ENCODE measurements at places on chromosomes 7 and 10. TPM values are rescaled to one million over a fixed set of nuclear protein-coding genes. Genes with fewer than 3 reads are reported as not detected.

Gene RINT1
- polyA plus RNA-seq: 17.9 TPM

Gene TMEM229A
- not detected for polyA plus RNA-seq

Gene JAKMIP3
- not detected for polyA plus RNA-seq

Gene MYL10
- polyA plus RNA-seq: not detected

Gene NPSR1
- not detected for polyA plus RNA-seq

Gene SMKR1
- polyA plus RNA-seq: 5.1 TPM

Gene NRCAM
- polyA plus RNA-seq: 2.1 TPM

Gene PEX1
- polyA plus RNA-seq: 9.7 TPM

Gene TNS3
- polyA plus RNA-seq: not detected

Gene KCNMA1
- not detected for polyA plus RNA-seq

Gene ANXA8L1
- not detected for polyA plus RNA-seq

Gene HYAL4
- not detected for polyA plus RNA-seq

Gene OLAH
- polyA plus RNA-seq: not detected

Gene SLC39A12
- not detected for polyA plus RNA-seq

Gene UCMA
- polyA plus RNA-seq: not detected

DNA sequence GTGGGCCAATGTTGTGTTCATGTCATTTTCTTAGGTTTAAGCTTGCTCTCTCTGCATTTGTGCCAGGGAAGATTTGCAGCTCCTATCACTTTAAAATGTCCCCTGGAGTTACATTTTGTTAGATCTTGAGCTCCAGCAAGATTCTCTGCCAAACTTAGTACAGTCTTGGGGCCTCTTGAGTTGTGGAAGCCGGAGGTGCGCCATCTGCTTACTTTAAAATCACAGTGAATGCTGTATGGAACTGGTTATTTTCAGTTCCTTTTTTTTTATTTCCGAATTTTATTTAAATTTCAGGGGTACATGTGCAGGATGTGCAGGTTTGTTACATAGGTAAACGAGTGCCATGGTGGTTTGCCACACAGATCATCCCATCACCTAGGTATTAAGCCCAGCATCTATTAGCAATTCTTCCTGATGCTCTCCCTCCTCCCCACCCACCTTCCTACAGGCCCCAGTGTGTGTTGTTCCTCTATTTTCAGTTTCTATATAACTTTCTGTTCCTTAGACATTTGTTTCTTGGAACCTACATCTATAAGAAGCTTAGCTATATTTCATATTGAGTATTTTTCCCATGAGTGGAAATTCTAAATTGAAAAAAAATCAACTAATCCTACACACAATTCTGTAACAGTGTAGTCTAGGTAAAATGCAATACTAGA lies 114.4 kb upstream of the CREB5 start:
- DNase-seq: no peak

DNA sequence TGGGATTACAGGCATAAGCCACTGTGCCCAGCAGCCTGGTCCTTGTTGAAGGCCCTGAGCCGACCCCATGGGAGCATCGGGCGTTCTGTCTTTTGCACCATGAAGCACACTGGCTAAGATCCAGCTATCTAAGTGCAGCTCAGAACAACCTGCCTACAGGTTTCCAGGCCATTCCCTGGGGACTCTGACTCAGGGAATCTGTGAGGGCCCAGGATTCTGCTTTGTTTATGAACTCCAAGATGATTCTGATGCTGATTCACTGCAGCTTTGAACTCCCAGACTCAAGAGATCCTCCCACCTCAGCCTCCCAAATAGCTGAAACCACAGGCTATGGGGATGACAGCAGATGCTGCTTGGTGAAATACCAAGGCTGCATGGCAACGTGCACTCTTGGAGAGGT lies 30.2 kb downstream of the NPTX2 start:
- DNase-seq: no peak

- DNase-seq: no peak
Measured at GRCh38 chr10:5543623-5544022, 18.9 kb downstream of the CALML3 start.

DNA sequence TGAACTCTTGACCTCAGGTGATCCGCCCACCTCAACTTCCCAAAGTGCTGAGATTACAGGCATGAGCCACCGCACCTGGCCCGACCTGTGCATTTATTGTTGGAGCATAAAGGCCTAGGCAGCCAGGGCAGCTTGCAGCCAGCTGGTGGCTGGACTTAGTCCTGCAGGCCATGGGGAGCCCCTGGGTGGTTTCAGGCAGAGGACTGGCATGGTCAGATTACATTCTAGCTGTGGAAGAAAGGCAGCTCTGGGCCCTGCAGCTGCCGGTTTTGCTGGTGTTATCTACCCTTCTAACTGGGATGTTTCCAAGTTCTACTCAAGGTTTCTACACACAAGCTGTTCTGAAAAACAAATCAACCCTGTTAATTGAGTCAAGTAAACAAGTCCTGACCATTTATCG lies 22.7 kb upstream of the MKRN1 start:
- no peak for DNase-seq

- peak; percentile 64 for DNase-seq
Measured at GRCh38 chr10:69004821-69005220, 16.2 kb downstream of the KIFBP start.

DNA sequence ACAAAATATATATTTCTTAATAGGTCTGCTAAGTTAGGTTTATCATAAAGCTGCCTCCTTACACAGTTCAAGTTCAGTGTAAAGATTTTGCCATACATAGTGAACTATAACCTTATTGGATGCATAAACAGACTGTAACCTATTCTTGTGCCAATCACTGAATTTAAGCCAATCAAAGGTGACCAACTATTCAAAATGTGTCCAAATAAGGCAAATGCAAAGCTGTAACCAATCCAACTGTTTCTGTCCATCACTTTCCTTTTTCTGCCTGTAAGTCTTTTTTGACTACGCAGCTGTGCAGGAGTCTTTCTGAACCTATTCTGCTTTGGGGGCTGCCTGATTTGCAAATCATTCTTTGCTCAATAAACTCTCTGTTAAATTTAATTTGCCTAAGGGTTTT lies 11.6 kb upstream of the DNMBP start:
- DNase-seq: no peak

DNA sequence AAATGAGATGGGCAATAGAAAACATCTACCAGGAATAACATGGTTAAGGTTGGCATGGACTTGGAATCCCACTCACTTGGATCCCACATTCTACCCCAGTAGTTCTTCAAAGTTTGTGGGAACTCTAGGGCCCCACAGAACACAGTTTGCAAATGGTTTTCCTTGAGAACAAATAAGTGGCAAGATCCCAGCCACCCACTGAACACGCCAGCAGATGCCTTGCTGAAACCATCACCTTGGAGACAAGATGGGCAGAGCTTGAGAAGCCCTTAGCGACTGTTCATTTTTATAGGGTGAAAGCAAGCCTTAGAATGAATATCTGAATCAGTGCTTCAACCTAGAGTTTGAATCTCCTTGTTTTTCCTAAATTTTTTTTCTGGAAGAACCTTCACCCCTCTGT lies 349.1 kb downstream of the RPS24 start:
- DNase-seq: no peak

DNA sequence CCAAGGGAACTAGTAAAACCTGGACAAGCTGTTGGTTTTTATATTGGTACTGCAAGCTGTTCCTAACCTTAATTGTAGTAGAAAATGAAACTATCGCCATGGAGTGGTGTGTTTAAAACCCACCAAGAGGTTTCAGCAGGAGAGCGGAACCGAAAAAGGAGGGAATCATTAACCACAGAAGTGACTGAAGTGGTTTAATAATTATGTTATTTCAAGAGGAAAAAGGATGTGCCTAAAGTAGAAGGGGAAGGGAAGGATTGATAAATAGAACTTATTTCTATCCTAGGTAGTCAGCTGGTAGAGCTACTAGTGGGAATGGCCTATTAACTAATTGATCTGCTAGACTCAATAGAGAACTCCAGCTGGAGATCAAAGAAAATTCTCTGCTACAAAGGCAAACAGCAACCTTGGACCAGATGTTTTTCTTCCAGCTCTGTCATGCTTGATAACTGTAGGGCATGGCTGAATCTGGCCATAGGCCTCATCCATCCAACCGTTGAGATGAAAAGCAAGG lies 91.8 kb downstream of the BAMBI start:
- DNase-seq: no peak

DNA sequence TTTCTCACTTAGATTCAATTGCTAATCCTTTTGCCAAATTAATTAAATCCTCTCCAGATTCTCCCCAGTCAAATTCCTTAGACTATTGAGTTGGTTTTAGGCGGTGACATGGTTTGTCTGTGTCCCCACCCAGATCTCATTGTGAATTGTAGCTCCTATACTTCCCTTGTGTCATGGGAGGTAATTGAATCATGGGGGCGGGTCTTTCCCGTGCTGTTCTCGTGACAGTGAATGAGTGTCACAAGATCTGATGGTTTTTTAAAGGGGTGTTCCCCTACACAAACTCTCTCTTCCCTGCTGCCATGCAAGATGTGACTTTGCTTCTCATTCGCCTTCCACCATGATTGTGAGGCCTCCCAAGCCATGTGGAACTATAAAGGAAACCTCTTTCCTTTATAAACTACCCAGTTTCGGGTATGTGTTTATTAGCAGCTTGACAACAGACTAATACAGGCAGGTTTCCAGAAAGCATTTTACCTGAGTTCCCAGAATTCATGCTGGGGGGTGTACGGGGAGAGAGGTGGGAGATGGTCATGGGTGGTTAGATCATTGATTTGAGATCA lies 44.7 kb upstream of the GARS1 start:
- no peak for DNase-seq

- no peak for DNase-seq
Measured at GRCh38 chr7:129343099-129343700, 91.0 kb upstream of the STRIP2 start.

- DNase-seq: no peak
Measured at GRCh38 chr7:138816650-138817049, 18.7 kb upstream of the ATP6V0A4 start.

DNA sequence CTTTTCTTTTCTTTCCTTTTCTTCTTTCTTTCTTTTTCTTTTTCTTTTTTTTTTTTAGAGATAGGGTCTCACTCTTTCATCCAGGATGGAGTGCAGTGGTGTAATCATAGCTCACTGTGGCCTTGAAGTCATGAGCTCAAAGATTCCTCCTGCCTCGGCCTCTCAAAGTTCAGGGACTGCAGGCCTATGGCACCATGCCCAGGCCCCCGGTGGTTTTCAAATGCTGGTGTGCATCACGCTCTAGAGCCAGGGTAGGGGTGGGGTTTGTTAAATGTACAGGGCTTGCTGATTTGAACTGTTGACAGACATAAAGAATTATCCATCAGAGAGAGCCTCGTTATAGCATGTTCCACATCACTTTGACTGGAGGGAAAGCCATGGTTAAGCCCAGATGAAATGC lies 5.8 kb downstream of the MINDY4 start:
- DNase-seq: no peak

GRCh38 chr10:45585131-45585530 lies 87.4 kb downstream of the ZFAND4 start:
- DNase-seq: no peak

DNA sequence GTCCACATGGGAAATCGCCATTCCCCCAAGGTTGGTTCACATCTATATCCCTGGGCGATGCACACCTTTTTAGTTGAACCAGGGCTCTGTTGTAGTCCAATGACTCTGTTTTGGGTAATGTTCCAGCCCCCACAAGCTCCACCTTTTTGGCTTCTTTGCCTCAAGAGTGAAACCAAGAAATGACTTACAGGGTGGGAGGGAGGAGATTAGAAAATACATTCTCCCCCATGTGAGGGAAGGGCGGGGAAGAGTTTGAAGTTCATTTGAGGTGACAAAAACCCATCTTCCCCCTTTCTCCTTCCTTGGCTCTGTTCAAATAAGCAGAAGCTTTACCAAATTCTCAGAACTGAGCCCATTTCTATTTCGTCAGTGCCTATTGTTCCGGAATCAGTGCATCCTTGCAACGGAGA lies 82.8 kb downstream of the GATA3 start:
- DNase-seq: peak; percentile 30

- no peak for DNase-seq
Measured at GRCh38 chr7:158997471-158997870, 141.1 kb downstream of the DYNC2I1 start.

- no peak for DNase-seq
Measured at GRCh38 chr10:110448682-110449418, 48.9 kb upstream of the DUSP5 start.

- DNase-seq: no peak
Measured at GRCh38 chr7:130931423-130931822, 197.4 kb upstream of the KLF14 start.

- DNase-seq: peak; percentile 90
Measured at GRCh38 chr10:72334825-72335393, 19.8 kb downstream of the DNAJB12 start.

DNA sequence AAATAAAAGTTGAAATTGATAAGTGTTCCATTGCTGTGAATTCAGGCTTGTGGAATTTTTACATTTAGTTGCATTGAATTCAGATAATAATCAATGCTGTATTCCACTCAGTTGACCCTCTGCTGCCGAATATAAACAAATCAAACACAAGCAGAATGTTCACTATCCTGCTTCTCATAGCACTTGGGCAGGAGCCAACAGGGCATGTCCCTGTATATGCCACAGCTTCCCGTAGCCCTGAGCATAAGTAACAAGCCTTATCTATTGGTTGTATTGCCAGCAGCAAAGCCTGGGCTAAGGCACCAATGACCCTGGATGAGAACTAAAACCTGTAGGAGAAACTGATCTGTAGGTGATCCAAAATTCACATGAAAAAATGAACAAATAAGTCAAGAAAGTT lies 145.9 kb downstream of the ARHGAP12 start:
- DNase-seq: no peak

DNA sequence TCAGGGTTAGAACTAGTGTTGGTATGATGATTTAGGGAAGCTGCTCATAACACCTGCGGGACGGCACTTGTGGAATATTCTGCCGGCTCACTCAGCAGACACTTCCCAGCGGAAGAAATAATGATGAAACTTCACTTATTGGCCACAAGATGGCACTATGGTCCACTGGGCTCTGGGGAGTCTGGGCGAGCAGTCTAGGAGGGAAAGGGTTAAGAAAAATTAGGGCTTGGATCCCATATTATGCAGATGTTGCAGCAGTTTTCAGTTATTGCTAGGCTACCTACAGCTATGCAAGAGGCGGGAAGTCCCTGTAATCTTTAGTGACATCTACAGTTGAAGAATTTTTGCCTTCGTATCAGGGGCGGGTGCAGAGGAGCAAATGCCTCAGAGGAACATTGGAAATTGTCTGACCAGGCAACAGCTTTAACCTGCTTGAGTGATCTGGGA lies 238.7 kb upstream of the PRSS58 start:
- DNase-seq: peak; percentile 56

DNA sequence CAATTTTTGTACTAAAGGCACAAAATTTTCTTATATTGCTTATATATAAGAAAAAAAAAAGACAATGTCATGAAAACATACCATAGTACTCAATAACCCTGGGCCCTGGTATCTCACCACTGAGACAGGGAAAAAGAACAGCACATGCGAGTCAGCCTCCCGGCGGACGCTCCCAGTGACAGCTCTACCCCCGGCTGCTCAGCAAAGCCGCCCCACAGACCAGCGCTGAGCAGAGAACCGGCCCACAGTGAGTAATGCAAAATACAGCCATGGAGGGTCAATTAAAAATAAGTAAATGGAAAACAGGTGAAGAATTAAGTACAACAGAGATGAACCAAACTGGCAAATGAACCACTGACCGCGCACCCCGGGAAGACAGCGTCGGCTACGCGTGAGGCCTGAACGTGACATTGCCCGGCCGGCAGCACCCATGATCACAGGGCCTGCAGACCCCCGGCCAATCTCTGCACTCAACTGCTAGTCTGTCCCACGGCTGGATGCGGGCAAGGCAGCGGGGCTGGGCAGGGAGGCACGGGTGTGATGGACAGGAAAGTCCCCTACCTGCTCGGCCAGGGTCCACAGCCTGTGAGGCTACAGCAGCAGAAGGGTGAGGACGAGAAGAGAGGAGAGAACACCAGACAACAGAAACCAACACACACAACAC lies 175.9 kb downstream of the ZMYND11 start:
- DNase-seq: no peak
